ENCODE measurements at places on chromosomes 16 and 17.

- no peak for DNase-seq
These were observed 57.1 kb upstream of the AXIN2 start for GRCh38 chr17:65618516-65618915.

DNA sequence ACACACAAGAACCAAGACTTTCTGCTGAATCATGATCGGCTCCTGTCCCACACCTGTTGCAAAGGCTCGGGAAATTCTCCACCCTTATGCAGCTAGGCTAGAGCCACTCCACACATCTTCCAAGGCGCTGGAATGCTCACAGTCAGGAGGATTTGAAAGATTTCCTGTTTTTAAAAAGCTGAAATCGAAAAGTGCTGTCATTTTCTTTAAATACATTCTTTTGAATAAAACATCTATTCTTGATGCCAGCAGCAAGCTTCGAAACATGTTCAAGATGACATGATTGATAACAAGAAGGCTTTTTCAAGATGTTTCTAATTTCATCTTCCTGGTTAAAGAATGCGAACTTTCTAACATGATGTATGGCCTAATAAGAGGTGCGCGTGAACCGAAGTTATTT is 219.7 kb upstream of the CDH5 start:
- no peak for DNase-seq

DNA sequence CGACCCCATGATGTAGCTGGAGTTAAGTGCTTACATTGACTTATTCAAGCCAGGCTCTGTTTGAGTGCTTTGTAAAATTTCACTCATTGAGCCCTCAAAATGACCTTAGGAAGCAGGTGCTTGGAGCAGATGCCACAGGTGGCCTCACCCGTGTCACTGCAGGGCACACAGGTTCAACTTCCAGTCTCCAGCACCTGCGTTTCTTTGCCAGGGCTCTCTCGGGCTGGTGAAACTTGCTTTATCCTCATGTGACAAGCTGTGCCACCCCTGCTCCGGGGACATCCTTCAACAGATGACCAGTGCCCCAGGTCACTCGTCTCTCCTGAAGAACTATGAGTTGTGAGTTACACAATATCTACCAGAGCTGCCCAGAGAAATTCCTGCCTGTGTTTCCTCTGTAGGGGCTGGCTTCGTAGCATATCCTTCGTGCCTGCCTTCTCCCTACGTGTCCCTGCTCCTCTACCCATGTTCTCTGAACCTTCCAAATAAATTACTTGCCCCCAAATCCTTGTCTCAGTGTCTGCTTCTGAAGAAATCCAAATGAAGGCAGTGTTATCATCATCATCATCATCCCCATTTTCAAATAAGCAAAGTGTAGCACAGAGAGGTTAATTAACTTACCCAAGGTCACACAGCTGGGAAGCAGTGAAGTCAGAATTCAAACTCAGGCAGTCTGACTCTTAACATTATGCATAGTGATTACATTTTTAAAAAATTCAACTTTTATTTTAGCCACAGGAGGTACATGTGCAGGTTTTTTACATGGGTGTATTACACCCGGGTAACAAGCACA is 352.5 kb downstream of the NPIPA8 start:
- DNase-seq = no peak

DNA sequence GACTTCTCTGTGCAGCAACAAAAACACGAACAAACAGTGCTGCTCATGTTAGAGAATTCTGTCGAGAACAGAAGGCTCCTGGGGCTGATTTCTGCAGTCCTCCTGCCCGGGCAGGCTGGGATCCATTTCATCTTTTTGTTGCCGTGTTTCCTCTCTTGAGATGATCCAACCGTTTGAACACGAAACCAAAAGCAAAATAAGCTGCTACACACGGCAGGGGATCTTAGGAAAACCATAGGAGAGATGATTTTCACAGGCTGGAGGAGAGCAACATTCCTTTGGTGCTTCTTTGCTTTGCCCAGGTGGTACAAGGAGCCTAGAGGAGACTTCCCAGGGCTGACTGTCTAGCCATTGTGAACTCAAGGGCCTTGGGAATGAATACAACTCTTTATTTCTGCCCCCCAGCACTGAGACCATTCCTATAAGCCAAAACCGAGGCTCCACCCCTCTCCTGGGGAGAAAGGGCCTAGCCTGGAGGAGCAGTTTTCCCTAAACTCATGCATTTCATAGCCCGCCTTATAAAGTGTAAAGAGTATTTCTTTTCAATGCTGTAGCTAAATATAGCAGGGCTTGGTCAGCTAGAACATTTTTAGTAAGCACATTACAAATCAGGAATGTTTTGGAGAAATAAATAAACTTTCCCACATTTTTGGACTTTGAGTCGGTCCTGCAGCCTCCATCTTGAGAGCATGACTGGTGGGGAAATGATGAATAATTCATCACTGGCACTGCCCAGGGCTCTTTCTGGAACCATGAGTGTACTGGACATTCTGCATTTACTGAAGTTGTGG is 7.7 kb downstream of the FOXL1 start:
- DNase-seq = no peak

DNA sequence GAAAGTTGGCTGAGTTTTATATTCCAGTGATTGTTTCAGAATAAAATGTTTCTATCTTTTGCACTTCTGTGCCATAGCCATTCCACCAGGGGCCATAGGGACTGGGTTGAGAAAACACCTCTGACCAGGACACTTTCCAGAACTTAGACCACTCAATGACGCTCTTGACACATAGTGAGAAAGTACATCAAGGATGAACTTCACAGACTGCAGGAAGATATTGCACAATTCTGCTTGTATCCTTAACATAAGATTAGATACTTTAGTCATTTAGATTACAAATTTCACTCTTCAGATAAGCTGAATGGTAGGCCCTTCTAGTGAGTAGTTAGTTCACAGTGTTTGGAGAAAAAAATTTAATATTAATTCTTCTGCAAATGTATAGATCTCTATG is 13.0 kb upstream of the MPHOSPH6 start:
- DNase-seq = no peak

DNA sequence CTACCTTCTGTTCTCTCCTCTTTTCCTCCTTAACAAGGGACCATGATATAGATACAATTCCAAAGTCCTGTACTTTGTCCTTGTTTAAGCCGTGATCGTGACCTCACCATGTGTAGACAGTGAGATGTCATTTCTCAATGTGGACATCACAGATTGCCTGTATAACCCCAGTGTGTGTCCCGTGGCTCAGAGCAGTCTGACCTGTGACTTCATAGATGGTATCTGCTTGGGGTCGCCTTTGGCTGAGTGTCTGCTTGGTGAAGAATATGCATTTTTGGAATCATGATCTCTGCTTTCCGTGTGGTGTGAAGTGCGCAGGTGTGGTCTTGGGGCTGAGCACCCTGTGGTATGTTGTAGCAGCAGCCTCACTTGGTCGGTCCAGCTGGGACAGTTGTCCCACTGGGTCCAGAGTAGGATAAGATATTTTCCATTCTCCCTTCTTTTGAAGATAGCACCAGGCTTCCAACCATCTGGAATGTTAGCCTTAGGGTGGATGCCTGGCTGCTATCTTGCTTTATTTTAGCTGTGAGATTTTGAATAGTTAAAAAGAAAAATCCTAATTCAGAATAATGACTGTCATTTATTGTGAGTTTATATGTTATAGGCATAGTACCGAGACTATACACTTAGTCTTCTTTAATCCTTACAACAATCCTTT is 13.4 kb downstream of the MSI2 start:
- DNase-seq = no peak

DNA sequence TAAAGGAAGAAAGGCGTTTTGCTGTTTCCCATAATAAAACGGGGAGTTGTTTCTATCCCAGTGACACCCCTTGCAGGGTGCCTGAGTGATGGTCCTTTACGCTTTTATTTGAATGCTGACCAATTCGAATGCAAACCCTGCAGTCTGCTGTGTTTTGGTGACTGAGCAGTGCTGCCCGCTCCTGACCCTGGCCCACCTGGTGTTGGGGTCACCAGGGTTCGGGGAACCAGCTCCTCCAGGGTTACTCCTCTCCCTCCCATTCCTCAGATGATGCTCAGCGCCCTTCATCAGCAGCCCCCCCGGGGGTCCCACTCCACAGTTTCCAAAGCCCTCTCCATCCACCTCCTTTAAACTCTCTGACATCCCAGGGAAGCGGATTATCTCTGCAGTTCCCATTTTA is 6.0 kb downstream of the CA4 start:
- no peak for DNase-seq

DNA sequence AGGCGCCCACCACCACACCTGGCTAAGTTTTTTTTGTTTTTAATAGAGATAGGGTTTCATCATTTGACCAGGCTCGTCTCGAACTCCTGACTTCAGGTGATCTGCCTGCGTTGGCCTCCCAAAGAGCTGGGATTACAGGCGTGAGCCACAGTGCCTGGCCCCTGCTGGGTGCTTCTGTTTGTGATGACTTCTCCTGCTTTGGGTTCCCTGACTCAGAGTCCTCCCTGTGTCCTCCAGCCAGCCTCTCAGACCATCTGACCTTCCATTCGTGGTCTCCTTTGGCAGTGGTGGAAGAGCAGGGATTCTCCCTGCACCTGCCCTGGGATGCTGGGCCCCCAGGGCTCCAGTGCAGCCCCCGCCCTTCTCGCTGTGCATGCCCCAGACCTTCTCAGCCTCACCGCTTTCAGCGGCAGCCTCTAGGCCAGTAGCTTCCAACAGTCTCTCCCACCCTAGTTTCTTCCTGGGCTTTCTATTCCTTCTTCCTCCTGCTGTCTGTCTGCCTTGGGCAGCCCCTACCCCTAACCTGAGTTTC is 13.2 kb downstream of the BEAN1 start:
- DNase-seq = no peak

DNA sequence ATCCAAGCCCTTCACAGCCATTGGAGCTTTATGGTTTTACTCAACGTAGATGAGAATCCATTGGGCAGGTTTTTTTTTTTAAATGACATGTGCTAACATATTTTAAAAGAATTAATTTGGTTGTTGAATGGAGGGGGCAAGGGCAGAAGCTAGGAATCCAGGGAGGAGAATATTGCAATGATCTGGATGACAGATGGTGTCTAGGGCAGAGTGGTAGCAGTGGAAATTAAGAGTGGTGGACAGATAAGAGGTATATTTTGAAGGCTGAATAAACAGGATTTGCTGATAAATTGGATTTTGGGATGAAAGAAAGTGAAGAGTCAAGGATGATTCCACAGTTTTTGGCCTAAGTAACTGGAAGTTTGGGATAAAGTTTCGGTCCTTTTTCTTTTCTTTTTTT is 54.8 kb upstream of the DHX40 start:
- no peak for DNase-seq

GRCh38 chr17:40352779-40353394 is 11.7 kb downstream of the GJD3 start:
- DNase-seq = no peak

DNA sequence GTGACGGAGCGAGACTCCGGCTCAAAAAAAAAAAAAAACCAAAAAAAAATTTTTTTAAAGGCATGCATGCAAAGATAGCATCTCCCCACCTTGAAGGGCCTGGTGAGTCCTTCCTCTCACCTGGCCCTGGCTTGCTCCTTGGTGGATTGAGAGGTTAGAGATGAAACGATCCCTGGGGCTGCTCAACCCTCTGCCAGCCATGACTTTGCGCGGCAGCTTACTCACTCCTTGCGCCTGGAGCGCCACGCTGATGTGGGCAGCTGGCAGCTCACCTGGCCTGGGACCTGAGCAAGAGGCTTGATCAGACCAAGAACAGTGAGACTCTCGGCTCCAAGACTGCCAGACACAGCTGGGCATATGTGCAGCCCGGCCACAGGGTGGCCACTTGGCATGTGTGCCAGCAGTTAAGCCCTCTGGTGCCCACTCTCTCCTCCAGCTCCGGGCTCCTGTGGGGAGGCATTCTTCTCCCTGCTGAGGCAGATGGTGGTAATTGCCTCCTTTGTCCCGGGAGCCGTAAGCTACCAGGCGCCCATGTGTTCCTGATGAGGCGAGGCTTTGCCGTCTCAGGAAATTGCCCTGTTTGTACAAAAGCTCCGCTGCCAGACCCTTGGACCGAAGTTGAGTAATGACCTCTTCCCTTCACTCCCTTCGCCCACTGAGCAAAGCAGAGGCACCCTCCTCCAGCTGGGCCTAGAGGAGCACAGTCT is 5.1 kb upstream of the EVPL start:
- no peak for DNase-seq

GRCh38 chr17:71649941-71650350 is 470.9 kb upstream of the SOX9 start:
- no peak for DNase-seq

DNA sequence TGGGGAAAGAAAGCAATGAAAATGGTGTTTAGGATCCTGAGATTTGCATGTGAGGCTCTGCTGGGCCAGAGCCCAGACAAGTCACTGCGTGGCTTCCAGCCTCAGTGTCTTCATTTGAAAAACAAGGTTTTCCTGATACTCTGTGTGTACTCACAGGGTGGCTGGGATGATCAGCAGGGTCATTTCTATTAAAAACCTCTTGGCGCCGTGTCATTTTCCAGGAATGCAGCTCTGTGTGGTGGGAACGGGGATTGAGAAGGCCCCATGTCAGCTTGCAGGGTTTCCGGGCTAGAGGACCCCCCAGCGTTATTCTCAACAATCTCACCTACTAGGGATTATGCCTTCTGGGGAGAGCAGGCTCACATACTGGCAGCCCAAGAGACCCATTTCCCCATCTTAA is 73.5 kb downstream of the FOXL1 start:
- DNase-seq = no peak

GRCh38 chr17:79027925-79028491 is 4.0 kb downstream of the C1QTNF1 start:
- no peak for DNase-seq

- DNase-seq = no peak
These were observed 199.5 kb downstream of the PRKCB start for GRCh38 chr16:24035127-24035842.

- no peak for DNase-seq
These were observed 22.2 kb upstream of the TOX3 start for GRCh38 chr16:52568983-52569690.

GRCh38 chr17:74768069-74768762 is 7.9 kb downstream of the NAT9 start:
- DNase-seq = no peak

All from T-helper 2 cell treated with Interferon-gamma antibody and Interleukin-4, amounts not matched to agents 5 μg/mL and 100 μg/mL, for 36 hours (primary cell).